MG63 (cell line): ENCODE measurements at places on chromosomes 2 and 18.

DNA sequence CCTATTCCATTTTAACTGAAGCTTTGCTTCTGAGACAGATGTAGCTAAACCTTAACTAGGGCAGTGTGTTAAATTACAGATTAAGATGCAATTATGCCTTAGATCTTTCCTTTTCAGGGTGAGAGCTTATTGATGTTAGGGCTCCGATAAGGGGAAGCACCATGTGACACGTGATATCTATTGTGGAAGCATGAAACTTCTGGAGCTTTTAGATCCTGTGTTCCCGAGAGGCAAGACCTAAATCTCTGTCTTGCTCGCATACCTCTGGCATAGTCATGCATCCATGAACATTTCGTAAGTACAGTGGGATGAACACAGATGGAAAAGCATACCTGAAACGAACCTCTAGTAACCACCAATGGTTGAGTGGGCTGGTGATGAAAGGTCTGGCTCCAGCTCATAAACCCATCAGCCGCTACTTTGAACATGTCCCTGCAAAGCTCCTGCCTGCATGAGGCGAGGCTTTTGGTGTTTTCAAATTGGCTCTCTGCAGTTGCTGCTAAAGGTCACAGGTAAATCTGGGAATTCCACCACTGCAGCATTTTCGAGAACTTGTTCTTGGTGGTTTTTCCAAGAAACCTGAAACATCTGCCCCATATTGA is 3.7 kb upstream of the NRP2 start:
- DNase-seq = no peak

- DNase-seq = peak; percentile 9
Measured at GRCh38 chr18:32437100-32437834, 33.4 kb downstream of the GAREM1 start.

DNA sequence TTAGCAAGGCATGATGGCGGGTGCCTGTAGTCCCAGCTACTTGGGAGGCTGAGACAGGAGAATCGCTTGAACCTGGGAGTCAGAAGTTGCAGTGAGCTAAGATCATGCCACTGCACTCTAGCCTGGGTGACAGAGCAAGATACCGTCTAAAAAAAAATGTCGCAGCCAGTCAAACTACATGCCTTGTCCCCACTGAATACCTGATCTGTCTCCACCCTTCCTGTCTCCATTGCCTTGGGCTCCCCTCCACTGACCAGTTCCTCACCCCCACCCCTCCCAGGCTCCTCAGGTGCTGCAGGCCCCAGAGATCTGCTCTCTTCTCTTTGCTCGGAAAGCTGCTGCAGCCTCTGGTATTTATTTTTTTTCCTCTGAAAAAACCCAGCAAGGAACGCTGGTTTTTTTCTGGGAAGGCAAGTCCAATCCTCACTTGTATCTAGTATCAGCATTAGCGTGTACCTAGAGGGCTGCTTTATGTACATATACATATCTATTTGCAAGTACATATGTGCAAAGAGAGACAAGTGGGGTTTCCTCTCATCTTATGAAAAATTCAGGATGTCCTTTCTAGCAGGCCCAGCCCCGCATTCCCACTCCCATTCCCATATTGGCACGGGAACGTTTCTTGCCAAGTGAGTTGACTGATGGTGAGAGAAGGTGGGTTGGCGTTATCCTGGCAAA is 4.4 kb downstream of the PSD4 start:
- no peak for DNase-seq

DNA sequence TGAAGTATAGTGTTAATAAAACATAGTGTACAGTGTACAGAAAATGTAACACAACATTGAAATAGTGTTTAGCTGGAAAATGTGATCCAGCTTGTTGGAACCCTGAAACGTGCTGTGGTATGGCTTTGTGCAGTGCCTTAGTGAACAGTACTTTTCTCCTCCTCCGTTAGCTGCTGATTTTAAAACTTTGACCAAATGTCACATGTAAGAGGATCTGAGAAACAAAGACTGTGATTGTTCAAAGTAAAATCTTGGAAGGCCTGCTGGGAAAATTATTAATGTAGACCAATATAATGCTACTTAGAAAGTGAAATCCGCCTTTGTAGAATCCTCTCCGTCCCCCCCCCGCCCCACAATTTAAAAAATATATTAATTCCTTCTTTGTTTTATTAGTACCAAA is 911 bp upstream of the KCNJ13 start:
- DNase-seq = no peak

GRCh38 chr18:64365106-64365505 is 216.2 kb upstream of the LINC00305 start:
- DNase-seq = no peak

- no peak for DNase-seq
Measured at GRCh38 chr18:43278355-43278754, 1.1 kb upstream of the SYT4 start.

- DNase-seq = no peak
Measured at GRCh38 chr2:176936410-176936809, 276.2 kb upstream of the HNRNPA3 start.

- DNase-seq = no peak
Measured at GRCh38 chr2:45925636-45926366, 274.3 kb downstream of the PRKCE start.

DNA sequence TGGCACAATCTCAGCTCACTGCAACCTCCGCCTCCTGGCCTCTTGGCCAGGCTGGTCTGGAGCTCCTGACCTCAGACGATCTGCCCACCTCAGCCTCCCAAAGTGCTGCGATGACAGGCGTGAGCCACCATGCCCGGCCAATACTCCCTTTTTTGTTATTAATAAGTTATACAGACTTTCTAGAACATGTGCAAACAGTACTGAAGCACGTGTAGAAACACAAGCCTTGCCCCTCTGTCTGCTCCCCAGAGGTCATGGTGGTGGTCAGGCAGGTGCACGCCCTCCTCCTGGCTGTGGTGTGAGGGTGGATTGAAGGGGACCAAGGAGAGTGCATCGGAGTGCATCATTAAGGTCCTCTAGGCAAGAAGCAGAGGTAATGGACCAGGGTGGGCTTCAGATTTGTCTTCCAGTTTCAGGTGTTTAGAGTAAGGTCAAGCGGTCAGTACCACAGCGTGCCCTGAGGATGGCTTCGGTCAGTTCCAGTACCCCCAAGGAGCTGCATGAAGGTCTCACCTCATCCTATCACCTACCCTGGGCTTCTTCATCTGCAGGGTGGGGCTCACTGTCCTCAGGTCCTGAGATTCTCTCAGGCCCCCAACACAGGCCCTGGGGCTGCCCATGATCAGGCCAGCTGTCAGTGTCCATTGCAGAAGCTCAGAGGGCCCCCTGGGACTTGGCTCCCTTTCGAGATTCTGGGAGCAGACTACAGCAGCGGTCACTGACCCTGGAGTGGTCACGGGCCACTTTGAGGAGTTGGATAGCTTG is 124.3 kb downstream of the GLI2 start:
- DNase-seq = no peak

DNA sequence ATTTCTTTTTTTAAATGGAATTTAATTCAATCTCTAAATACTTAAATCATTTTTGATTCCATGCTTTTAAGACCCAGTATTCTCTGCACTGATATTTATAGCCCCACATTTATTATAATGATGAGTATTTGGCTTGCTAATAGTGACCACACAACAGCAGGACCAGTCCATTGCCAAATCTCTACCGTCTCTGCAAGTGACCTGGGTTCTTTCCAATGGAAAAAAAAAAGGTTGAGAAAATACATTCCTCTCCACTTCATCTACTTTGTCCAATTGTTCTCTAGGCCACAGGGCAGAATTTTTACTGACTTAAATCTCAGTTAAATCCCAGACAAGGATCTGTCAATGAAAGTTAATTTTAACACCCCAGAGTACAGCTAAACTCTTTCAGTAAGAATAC is 20.5 kb downstream of the GRB14 start:
- no peak for DNase-seq

DNA sequence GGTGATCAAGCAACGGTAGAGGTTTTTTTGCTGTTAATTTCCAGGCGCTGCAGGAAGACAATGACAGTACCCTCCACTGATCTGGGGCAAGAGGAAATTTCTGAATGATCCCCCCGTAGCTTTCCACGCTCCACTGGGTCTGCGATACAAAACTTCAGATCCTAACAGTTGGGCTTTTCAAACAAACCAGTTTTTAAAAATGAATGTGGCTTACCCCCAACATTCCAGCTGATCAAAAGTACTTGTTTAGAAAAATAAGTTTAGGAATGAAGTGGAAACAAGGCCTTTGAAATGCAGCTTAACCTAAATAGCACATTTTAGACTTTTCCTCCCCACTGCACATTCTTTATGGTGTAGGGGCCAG is 5.7 kb downstream of the ZFP36L2 start:
- DNase-seq = no peak

DNA sequence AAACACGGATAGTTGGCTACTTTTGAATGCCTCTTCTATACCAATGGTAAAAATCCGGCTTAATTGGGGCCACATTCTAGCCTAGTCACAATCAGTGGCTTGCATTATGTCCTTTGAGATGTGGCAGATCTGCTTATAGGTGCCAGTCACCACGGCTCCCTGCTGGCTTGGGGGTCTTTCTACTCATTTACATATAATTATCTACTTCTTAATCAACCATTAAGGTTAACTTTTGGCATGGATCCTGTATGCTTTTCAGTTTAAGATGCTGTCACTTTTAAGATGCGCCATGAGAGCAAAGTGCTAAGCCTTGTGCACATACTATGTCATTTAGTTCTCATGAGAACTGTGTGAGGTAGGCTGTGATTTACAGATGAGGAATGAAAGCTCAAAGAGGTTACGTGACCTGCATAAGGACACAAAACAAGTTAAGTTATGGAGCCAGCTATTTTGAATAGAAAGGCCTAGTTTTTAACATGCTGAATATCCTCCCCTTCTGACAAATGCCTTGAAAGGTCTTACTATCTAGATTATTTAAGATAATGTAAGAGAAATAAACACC is 4.1 kb downstream of the NEDD4L start:
- no peak for DNase-seq

DNA sequence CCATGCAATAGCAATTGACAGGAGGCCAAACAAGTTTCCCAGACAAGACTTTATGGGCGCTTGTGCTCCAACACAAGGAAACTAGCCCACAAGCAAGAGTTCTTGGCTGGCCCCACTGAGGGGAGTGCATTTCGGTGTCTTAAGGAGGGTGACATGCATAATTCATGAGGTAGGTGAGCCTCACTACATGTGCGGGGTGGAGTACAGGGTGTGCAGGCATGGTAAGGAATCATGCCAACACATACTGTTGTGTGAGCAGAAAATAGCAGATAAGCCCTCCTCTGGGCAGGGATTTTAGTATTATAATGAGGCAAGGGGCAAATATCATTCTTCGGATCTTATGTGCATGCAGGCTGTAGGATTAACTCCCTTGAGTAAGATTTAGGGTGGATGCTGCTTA is 78.7 kb upstream of the SLC1A4 start:
- no peak for DNase-seq

GRCh38 chr2:177906041-177906718 is 166.4 kb downstream of the PDE11A start:
- peak; percentile 59 for DNase-seq

DNA sequence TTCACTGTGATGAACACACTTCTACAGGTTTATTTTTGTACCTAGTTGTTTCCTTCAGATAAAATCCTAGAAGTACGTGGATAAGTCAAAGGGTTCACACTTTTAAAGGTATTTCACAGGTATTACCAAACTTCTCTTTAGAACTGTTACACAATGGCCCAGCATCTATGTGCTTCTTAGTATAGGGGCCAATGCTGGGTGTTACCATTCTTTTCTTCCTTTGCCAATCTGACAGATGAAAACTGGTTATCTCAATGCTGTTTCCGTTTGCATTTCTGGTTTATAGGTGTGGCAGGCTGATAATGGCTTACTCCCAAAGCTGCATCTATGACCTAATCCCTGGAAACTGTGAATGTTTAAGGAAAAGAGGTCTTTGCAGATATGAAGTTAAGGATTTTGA is 2.8 kb upstream of the TCF7L1 start:
- no peak for DNase-seq

DNA sequence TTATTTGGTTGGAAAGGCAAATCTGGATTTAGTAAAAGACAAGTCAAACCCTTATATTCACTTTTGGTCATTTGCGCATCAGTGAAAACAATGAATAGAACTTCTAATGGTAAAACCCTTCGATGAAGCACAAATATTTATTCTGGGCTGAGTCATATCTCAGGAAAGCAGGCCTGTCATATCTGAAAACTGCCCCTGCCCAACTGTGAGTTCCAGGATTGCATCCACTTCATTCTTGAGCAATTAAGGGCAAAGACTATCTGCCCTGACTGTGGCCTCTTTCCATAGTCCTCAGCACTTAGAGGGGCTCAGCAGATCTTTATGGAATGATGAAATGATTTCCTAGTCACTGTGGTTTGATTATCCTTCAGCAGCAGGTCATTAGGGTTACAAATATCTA is 795.2 kb upstream of the ID2 start:
- no peak for DNase-seq

DNA sequence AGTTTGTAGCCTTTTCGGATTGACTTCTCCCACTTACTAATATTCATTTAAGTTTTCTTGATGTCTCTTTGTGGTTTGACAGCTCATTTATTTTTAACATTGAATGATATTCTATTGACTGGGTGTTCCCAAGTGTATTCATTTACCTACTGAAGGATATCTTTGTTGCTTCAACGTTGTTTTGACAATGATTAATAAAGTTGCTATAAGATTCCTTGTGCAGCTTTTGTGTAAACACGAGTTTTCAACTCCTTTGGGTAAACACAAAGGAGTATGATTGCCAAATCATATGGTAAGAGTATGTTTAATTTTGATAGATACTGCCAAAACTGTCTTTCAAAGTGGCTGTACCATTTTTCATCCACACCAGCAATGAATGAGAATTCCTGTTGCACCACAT is 1200.9 kb downstream of the DSC3 start:
- no peak for DNase-seq

GRCh38 chr2:171762879-171763573 is 75.8 kb downstream of the DYNC1I2 start:
- no peak for DNase-seq

GRCh38 chr2:126766969-126767296 is 111.0 kb downstream of the GYPC start:
- DNase-seq = no peak

GRCh38 chr18:58341916-58342315 is 287.0 kb downstream of the ALPK2 start:
- DNase-seq = no peak

- DNase-seq = no peak
Measured at GRCh38 chr2:217538719-217539118, 464.1 kb downstream of the TNS1 start.

DNA sequence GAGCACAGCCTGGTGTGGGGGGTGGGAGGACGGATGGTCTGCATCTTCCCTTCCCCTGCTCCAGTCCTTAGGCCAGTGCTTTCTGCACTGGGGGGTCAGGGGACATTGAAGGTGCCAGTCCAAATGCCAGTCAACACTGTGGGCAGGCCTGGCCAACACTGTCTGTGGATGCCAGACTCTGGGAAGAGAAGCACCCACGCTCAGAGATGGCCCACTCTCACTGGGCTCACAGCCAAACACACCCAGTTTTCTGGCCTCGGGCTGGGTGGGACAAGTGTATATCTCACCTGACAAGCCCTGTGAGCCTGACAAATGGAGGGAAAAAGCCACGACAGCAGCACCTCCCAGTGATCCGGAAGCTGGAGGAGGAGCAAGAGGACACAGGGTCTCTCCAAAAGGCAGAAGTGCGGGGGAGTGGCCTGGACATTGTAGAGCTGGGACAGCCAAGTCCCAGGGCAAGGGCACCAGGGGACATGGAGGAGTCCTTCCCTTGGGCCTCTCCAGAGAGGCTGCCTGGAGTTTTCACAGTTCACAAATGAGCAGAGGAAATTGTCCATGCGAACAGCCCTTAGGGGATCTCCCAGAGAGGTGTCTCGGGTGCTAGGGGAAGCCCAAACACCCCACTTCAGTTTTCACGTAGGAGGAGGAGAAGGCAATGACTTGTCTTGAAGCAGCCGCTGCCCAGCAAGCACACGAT is 79.3 kb downstream of the SDC1 start:
- DNase-seq = no peak
